ENCODE measurements at places on chromosomes 12 and 14. TPM values are rescaled to one million over a fixed set of nuclear protein-coding genes. Genes with fewer than 3 reads are reported as not detected.

Gene RD3L
- total RNA-seq: not detected

Gene ZNF839
- 6.7 TPM for total RNA-seq

Gene AQP6
- not detected for total RNA-seq

Gene LBHD2
- not detected for total RNA-seq

Gene LRP1-AS
- total RNA-seq: not detected

Gene PRKD1
- total RNA-seq: 2.6 TPM

Gene ADAMTS20
- total RNA-seq: not detected

Gene GPD1
- total RNA-seq: 0.19 TPM

Gene P2RX7
- total RNA-seq: not detected

Gene TMEM179
- total RNA-seq: 0.35 TPM

Gene IRF2BPL
- 23.4 TPM for total RNA-seq

Gene KRT3
- 0.07 TPM for total RNA-seq

Gene KRT85
- total RNA-seq: not detected

Gene ETNK1
- 34.9 TPM for total RNA-seq

Gene HECTD1
- 65.6 TPM for total RNA-seq

Gene RNASE3
- total RNA-seq: not detected

Gene MYO1H
- not detected for total RNA-seq

Gene NANOG
- not detected for total RNA-seq

Gene ELK3
- total RNA-seq: 60.0 TPM

Gene DDX11
- 50.2 TPM for total RNA-seq

Gene CEBPE
- total RNA-seq: not detected

Gene CLMN
- 4.5 TPM for total RNA-seq

Gene KANSL2
- 43.7 TPM for total RNA-seq

Gene NUBPL
- 6.6 TPM for total RNA-seq

Gene BTG1
- total RNA-seq: 87.9 TPM

Gene ETFRF1
- total RNA-seq: 2.0 TPM

Gene IL26
- total RNA-seq: not detected

Gene RPGRIP1
- total RNA-seq: 0.23 TPM

Gene BEGAIN
- 11.8 TPM for total RNA-seq

Gene RNF31
- 18.9 TPM for total RNA-seq

Gene LRRC10
- not detected for total RNA-seq

Gene PTGER2
- total RNA-seq: 1.3 TPM

Gene SERPINA3
- total RNA-seq: 6.6 TPM

Gene IL31
- not detected for total RNA-seq

Gene APOF
- total RNA-seq: not detected

Gene RPL10L
- not detected for total RNA-seq

Gene TTC6
- 0.34 TPM for total RNA-seq

Gene KLRC1
- total RNA-seq: not detected

Gene CDH24
- total RNA-seq: 5.2 TPM

Gene KRT73
- not detected for total RNA-seq

Gene OR4N2
- total RNA-seq: not detected

Gene KIF26A
- total RNA-seq: 2.8 TPM

Data from A549 treated with RU486 at 1 μM for 4 hours (cell line).